ENCODE measurements at places on chromosomes 7 and 10.

DNA sequence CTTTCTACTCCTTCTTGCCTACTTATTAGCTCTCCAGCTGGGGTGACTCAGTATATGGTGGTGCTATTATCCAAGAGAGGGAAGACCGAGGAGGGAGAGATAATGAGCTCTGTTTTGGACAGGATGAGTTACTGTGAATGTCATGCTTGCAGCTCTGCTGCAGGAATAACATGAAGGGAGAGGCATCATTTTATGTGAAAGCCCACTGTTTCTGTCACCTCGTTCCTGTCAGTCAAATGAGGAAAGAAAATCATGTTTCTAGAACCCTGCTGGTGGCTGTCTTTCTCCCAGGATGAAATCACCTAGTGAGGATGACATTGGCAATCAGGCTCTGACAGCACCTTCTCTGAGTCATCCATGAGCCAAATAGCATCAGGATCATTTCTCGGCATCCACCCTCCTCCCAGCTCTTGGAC lies 1291.6 kb upstream of the AUTS2 start:
- DNase-seq = no peak

GRCh38 chr7:12257582-12257981 lies 46.5 kb downstream of the TMEM106B start:
- peak; percentile 81 for DNase-seq

DNA sequence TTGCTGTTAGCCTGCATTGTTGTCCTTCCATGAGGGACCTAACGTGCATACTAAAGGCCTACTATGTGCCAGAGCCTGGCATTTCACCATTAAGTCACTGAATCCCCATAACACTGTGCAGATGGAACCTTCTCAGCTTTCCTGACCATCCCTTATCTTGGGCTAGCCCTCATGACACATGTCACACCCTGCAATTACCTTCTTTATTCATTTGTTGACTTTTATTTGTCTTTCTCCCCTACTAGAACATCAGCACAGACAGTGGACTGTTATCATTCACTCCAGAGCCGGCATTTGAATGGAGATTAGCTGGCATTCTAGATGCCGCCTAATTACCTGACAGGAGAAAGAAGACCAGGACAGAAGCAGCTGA lies 471.1 kb upstream of the GALNT17 start:
- DNase-seq = no peak

GRCh38 chr7:134565643-134566136 lies 16.8 kb downstream of the AKR1B15 start:
- DNase-seq = no peak

DNA sequence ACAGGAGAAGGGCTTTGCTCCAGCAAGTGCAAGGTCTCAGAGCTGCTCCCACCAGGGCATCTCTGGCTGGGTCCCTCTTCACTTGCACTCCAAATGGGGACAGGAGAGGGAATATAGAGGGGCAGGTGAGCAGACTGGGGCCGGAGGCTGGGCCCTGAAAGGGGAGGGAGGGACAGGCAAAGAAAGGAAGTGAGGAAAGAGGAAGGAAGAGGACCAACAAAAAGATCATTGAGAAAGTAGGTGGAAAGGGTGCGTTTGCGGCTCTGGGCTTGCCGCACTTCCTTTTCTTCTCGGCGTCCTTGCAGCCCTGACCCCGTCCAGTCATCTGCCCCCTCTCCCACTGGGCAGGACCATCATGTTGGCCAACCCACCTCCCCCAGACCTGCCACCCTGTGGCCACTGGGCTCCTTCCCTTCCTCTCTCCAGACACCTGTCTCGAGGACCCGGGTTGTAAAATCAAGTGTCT lies 14.0 kb downstream of the ITPRIP start:
- DNase-seq = no peak

DNA sequence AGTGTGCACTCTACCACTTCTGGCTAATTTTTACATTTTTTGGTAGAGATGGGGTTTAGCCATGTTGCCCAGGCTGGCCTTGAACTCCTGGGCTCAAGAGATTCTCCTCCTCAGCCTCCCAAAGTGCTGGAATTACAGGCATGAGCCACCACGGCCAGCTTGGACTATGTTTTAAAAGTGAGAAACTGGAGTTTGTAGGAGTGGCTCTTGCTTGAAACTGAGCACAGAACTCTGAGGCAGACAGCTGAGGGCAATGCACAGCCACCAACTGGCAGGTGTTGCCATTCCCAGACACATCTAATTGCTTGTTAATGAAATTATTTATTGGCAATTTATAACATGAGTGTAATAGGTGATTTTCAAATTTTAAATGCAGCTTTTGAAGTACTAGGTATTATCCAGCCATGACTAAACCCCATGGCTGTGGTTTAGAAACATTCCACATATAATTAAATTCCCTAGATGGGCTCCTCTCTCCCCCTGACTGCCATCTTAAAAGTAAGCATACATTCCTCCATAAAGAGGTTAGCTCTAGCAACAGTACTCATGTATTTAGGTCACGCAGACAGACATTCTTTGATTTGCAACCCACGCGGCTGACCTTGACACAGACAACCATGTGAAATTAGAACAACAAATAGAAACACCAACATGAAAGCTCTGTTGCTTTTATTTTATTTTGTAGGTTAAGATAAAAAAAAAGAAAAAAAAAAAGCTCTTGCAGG lies 19.8 kb downstream of the PANK1 start:
- DNase-seq = no peak

- DNase-seq = no peak
Measured at GRCh38 chr7:83629117-83629880, 19.6 kb downstream of the SEMA3E start.

DNA sequence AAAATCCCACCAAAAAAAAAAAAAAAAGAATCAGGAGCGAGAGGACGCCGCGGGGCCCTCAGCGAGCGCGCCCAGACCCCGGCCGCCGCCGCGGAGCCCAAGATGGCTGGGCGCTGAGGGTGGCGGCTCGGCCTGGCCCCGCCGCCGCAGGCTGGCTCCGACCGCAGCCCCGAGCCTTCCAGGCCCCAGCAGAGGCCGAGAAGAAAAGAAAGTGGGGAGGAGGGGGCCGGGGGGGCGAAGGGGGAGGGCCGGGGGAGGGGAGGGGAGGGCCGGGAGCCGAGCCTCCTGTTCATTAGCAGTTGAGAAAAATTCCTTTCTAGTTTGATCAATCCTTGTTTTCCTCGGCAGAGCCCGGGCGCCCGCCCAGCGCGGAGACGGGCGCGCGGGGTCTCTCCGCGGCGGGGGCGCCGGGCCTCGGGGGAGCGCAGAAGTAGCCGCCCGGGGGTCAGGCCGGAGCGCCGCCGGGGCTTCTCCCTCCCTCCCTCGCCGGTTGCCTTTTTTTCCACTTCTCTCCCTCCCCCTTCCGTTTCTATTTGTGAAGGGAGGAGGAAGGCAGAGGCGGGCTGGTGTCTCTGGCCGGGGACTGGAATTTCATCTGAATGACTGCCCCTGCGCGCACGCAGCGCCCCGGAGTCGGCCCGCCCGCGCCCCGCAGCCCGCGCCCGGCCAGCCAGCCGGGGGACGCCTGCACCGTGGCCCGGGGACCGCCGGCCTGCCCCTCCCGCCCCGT lies 778 bp upstream of the TRIM8 start:
- DNase-seq = peak; percentile 31

DNA sequence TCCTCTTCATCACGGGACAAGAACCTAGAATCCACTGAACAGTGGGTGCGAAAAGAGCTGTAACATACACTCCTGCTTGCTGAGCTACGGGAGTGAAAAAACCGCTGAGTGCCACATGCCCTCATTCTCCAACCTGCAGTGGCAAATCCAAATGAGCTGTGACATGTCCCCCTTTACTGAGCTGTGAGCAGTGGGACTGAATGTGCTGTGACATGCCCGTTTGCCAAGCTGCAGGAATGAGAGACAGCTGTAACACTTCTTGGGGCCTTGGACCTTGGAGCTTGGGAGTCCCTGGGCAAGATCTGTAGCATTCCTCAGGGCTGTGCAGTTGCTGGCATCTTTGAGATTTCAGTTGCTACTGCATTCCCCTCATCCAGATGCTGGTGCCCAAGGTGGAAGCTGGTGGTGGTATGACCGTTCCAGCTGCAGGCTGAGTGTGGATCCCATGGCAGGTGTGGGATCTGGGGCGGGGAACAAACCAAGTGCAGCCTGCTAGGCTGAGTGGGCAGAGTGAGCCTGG lies 85.0 kb downstream of the TMEM106B start:
- DNase-seq = no peak

DNA sequence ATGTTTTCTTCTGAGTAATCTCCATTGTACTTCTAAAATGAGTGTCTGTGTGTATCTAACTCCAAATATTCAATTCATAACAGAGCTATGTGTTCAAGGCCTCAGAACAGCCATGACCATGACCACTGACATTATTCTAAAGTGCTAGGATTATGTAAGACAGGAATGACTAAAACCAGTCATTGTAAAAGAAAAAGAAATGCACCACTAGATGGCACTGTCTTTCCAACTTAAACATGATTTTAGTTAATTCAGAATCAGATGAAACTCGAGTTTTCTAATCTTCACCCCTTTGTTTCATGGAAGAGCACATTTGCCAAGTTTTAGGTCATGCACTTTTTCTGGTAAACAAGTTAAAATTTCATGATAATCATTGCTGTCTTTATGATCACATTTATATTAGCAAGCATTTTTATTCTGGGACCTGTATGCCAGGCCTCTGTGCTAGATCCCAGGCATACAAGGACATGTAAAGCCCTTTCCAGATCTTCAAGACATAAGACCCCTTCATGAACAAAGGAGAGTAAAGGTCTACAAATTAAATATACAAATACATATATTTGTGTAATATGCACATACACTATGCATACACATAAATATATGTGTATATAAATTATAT lies 26.1 kb upstream of the RSU1 start:
- DNase-seq = peak; percentile 80

DNA sequence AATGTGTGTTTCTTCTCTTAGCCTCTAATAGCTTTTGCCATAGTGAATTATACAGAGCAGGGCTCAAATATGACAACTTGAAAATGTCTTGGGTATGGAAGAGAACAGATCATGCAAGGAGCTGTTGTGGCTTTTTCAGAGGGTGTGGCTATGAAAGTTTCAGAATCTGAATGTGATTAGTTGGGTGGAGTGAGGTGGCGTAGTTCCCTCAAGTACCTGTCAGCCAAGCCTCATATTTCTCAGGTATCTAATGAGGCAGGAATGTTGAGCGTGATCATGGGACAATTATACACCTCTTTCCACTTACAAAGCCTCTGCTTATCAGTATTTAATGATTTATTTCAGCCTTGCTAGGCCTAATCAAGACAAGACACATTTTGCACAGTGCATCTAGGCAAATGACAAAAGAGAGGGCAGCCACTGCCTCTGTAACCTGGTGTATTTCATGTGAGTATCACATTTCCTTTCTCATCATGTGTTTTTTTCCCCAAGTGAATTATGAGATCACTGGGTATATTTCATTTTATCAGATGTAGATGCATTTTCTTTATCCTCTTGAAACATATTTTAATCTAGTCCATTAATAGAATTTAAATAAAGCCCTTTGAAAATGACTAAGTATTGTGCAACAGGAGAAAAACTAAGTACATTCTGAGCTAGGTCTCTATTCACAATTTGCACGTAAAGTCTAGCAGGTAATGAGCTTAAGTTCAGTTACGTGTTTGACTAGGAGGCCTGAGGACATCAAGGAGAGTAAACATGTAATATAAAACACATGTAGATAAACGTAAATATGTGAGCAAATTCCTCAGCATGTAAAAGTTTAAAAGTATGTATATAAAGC lies 644.4 kb upstream of the IGFBP3 start:
- no peak for DNase-seq

DNA sequence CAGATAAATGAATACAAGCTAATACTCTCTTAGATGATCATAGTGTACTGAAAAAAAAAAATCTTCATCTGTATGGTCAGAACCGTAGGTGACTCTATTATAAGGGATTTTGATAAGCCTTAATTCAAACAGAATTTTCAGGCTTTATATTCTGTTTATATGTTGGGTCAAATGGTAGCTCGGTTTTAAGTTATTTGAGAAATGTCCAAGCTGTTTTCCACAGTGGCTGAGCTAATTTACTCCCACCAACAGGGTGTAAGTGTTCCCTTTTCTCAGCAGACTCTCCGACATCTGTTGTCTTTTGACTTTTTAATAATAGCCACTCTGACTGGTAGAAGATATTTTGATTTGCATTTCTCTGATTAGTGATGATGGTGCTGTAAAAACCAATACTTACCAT lies 328.8 kb upstream of the MAGI2 start:
- DNase-seq = no peak

DNA sequence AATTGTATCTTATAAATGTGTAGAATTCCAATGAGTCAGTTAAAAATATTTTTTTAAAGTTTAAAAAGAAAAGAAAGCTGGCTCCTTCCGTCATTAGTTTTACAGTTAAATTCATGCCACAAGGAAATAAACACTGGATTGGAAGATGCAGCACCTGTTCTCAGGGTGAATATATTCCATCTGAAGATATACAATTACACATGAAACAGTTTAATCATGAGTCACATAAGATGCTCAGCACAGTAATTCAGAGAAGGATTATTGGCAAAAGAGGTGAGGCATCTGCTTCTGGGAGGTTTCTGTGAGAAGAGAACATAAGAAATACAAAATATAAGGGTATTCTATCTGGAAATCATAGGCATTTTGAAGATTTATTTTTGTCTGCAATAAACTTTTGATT lies 376.5 kb upstream of the SORCS1 start:
- DNase-seq = no peak

- no peak for DNase-seq
Measured at GRCh38 chr10:71693377-71693776, 26.2 kb downstream of the C10orf105 start.

GRCh38 chr10:38038932-38039245 lies 28.4 kb downstream of the ZNF33A start:
- no peak for DNase-seq

GRCh38 chr10:42801135-42801534 lies 18.5 kb downstream of the BMS1 start:
- DNase-seq = no peak

DNA sequence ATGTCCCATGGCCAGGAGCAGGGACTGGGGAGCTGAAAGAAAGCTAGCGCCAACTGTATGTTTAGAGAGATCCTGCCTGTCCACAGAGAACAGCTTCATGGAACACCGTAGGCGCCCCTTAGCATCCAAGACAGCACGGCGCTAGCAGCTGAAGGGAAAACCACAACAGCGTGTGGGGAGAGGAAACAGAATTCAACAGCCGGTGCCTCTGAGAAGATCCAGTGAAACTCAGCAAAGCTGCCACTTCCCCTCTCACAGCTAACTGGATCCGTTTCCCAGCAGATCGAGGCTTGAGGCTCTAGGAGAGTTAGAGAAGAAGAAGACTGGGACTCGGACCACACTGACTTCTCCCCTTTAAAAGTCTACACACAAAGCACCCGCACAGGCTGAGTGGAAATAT lies 145.0 kb downstream of the MAD1L1 start:
- no peak for DNase-seq

- peak; percentile 69 for DNase-seq
Measured at GRCh38 chr10:103053659-103054581, 135.8 kb downstream of the CNNM2 start.

DNA sequence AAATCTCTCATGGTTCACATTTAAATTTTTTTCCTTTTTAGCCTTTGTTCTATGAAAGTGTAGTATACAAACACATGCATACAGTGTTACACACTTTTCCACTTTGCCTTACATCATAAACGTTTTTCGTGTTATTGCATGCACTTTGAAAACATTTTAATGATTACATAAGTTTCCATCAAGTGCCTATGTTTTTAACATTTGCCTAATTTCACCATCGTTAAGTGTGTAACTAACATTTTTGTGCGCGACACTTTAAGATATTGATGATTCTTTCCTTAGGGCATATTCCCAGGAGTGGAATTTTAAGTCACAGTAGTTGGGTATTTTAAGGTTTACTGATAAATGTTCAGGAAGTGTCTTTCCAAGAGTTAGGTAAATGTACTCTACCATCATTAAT lies 1.5 kb upstream of the FRAT2 start:
- DNase-seq = no peak

- DNase-seq = no peak
Measured at GRCh38 chr7:151566897-151567320, 47.2 kb upstream of the RHEB start.

- DNase-seq = peak; percentile 2
Measured at GRCh38 chr10:15824498-15824897, 35.8 kb downstream of the MINDY3 start.

All from CD4-positive, alpha-beta T cell treated with Interleukin-15 for 4 hours (primary cell).